Activated CD4-positive, alpha-beta T cell treated with anti-CD3 and anti-CD28 coated beads, Interleukin-2, amount 50 U/mL, for 48 hours (primary cell): ENCODE measurements at places on chromosomes 1 and 21.

DNA sequence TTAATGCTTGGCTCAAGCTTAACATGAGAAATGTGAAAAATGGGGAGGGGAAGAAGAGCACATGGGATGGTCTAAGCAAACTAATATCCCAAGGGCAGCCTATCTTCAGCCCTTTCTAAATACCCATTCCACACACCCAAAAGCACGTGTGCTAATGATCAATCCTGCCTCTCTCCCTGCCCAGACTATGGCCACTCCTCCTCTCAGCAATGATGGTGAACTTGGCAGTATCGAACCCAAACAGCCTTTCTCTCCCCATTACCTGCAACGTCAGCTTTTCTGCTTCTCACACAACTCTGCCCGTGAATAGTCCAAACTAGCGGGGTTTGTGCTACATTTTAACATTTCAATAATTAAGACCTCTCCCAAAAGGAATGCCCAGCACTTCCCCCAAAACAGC is 41.6 kb downstream of the SSBP3 start:
- no peak for DNase-seq

GRCh38 chr21:16514316-16514715 is 784.5 kb downstream of the USP25 start:
- DNase-seq: no peak

DNA sequence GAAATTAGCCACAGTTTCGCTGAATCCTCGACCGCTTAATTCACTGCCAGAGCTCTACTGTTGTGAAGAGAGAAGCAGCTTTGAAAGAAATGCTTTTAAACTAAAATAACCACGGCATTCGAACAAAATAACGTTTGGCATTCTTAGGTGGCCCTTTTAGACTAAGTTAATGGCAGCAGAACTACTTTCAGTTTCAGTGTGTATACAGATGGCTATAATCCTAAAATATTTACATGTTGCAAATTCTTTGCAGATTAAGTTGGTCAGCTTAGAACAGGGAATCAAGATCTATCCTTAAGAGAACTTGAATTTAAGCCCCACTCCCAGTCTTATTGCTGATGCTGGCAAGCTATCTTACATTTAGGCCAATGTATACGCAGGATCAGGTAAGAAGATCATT is 62.7 kb downstream of the ADSS2 start:
- DNase-seq: no peak

DNA sequence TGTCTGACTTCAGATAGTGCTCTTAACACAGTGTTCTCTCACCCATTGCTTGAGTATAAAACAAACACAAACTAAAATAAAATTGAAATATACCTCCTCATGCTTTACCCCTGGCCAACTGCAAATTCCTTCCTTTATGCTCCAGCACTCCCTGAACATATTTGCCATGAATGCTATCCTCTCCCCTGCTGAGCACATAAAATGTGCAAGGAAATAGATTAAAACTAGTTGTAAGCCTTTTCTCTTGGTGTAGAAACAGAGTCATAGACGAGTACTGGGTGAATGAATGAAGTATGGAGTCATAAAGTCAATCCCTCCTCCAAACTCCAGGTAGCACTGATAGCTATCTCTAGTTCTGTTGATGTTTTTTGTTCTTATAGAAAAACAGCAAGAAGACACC is 2.6 kb downstream of the GPR161 start:
- no peak for DNase-seq

- DNase-seq: no peak
Measured at GRCh38 chr1:192435704-192436103, 118.9 kb downstream of the RGS21 start.

- no peak for DNase-seq
Measured at GRCh38 chr1:147837964-147838292, 64.7 kb upstream of the GJA8 start.

GRCh38 chr1:245062741-245063305 is 92.0 kb upstream of the KIF26B start:
- DNase-seq: no peak

GRCh38 chr1:84998642-84999280 is 1.8 kb upstream of the MCOLN2 start:
- DNase-seq: peak; percentile 39
